ENCODE measurements at places on chromosomes 4 and X. TPM values are rescaled to one million over a fixed set of nuclear protein-coding genes. Genes with fewer than 3 reads are reported as not detected.

Gene RNF175
- total RNA-seq = not detected

Gene GLRB
- total RNA-seq = 1.2 TPM

Gene CSN2
- not detected for total RNA-seq

Gene TAF7L
- not detected for total RNA-seq

Gene TENM3
- total RNA-seq = 30.1 TPM

Gene LRIT3
- total RNA-seq = not detected

Gene PDE5A
- total RNA-seq = 5.4 TPM

Gene PCDH10
- not detected for total RNA-seq

Gene EREG
- 29.1 TPM for total RNA-seq

Gene KLHL34
- 0.11 TPM for total RNA-seq

Gene FBXL5
- total RNA-seq = 59.8 TPM

Gene F8A3
- not detected for total RNA-seq

Gene RXFP1
- not detected for total RNA-seq

Gene PNMA5
- total RNA-seq = not detected

Gene PIR
- 10.1 TPM for total RNA-seq

Measured in foreskin keratinocyte (primary cell).